ENCODE measurements at places on chromosomes 2 and 18.

GRCh38 chr2:193272011-193272410 is 1077.3 kb upstream of the TMEFF2 start:
- no peaks in the 10 kb centered on the region for H3K27me3 ChIP-seq
- no peak for DNase-seq
- H3K4me3 ChIP-seq = no peak overlapping the region

- peak overlapping the region; percentile 99 for H3K4me3 ChIP-seq
- H3K4me1 ChIP-seq = peaks cover 7% of the 10 kb centered on the region
- peak; percentile 69 for DNase-seq
- H3K36me3 ChIP-seq = no peaks in the 10 kb centered on the region
- peak overlapping the region; percentile 65 for H3K27ac ChIP-seq
Measured at GRCh38 chr2:206443735-206444527, 599 bp downstream of the ADAM23 start.

GRCh38 chr2:215790523-215791421 is 222.6 kb downstream of the MREG start:
- no peak for DNase-seq
- H3K4me3 ChIP-seq = no peak overlapping the region
- H3K27me3 ChIP-seq = peaks cover 2% of the 10 kb centered on the region
- no peaks in the 10 kb centered on the region for H3K4me1 ChIP-seq

DNA sequence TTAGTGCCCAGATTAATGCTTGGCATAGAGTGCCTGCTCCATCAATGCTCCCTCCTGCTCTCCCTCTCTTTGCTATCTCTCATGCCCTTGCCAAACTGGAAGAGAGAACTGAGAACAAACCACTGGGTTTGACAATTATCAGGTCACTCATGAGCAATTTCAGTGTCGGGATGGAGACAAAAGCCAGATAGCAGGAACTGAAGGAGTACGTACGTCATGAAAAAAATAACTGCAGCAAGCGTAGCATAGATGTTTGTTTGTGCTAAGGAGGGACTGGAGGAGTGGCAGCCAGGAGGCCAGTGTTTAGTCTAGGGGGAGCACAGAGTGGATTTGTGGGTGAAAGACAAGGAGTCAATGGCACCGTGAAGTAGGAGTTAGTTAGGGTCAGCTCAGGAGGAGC is 113.3 kb downstream of the POLE4 start:
- H3K36me3 ChIP-seq = no peaks in the 10 kb centered on the region
- H3K27me3 ChIP-seq = peaks cover 2% of the 10 kb centered on the region
- H3K4me3 ChIP-seq = no peak overlapping the region
- DNase-seq = no peak
- no peak overlapping the region for H3K27ac ChIP-seq

DNA sequence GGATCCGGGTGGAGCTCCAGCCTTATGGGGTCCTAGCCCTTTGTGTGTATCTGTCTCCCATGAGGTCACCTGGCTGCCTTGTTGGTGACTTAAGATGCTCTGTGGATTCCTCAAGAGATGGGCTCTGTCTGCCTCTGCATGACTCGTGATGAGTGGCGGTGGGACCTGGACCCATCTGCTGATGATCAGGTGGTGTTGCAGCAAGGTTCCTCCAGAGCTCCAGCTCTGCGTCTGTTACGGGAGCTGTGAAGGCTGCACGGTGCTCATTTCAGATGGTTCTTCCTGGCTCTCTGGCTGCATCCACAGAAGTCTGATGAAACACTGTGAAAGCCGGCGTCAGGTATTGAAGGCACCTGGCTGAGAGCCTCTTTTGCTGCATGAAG is 2.4 kb downstream of the AGAP1 start:
- H3K36me3 ChIP-seq = no peaks in the 10 kb centered on the region
- peak overlapping the region; percentile 90 for H3K27ac ChIP-seq
- H3K4me1 ChIP-seq = peaks cover 46% of the 10 kb centered on the region
- DNase-seq = no peak
- H3K27me3 ChIP-seq = peaks cover 16% of the 10 kb centered on the region

DNA sequence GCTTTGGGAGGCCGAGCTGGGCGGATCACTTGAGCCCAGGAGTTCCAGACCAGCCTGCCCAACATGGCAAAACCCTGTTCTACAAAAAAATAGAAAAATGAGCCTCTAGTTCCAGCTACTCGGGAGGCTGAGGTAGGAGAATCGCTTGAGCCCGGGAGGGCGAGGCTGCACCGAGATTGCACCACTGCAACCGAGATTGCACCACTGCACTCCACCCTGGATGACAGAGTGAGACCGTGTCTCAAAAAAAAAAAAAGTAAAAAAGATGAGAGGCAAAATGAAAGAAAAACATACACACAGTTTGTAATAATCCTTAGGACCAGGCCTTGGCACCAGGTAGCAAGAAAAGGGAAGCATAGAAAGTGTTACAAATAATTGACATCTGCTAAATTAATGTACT is 22.0 kb downstream of the RBM43 start:
- H3K4me1 ChIP-seq = peaks cover 7% of the 10 kb centered on the region
- H3K4me3 ChIP-seq = no peak overlapping the region
- H3K27me3 ChIP-seq = peaks cover 2% of the 10 kb centered on the region

DNA sequence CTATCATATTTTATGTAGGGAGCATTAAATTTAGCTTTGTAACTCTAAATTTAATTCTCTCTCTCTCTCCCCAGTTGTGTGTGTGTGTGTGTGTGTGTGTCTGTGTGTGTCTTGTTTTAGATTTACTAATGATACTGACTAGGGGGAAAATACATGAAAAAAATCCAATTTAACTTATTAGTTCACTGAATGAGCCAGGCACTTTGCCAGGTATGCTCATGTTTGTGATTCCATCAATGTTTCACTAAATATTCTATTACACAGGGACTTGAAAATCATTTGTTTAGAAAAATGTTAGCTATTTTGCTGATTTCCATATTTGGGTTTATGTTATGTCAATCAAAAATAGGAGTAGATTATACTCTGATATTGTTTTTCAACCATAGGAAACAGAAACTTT is 203.7 kb upstream of the ZNF804A start:
- H3K4me1 ChIP-seq = no peaks in the 10 kb centered on the region
- no peak overlapping the region for H3K4me3 ChIP-seq
- no peak for DNase-seq
- H3K27me3 ChIP-seq = no peaks in the 10 kb centered on the region
- H3K27ac ChIP-seq = no peak overlapping the region

All from glutamatergic neuron (in vitro differentiated cells).